ENCODE measurements at places on chromosomes 5 and 9.

DNA sequence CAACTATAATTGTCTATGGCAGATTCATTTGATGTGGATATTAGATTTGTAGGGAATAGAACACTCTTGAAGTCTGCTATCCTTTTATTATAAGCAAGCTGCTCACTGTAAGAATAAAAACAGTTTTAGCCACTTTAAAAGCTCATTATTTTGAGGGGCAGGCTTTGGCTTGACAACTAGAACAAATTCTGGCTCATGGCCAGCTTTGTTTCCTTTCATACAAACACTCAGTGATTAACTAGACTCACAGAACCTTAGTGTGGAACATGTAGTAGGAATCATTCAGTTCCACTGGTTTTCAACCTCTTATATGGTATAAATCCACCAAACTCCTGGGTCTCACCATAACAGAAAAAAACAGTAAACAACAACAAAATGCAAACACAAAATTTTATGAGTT, 27.4 kb upstream of the CEP120 start:
- DNase-seq, result no peak

GRCh38 chr9:89036891-89037290, 45.6 kb downstream of the S1PR3 start:
- DNase-seq, result no peak

DNA sequence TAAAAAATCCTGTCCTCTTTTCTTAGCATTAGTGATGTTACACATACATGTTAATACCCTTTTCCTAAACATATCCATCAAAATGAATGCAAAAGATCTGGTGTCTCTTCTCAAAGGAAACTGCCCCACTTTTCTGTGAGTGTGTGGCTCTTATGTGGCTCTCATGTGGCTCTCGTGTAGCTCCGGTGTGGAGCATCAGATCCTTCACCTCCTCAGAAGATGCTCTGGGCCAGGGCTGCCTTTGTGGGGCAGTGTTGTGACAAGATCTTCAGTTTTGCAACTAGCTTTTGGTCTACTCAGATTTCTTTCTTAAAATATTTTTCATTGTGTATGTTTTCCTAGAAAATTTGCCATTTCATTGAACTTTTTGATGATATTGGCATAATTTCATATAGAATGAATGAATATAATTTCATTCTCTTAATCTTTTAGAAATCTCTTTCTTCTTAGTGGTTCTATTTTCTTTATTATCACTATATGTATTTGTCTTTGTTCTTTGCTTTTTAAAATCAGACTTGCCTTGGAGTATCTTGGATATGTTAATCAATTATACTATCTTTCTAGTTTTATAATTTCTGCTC, 19.4 kb downstream of the GARNL3 start:
- no peak for DNase-seq

- no peak for DNase-seq
These were observed 9.2 kb upstream of the HABP4 start for GRCh38 chr9:96440671-96441199.

DNA sequence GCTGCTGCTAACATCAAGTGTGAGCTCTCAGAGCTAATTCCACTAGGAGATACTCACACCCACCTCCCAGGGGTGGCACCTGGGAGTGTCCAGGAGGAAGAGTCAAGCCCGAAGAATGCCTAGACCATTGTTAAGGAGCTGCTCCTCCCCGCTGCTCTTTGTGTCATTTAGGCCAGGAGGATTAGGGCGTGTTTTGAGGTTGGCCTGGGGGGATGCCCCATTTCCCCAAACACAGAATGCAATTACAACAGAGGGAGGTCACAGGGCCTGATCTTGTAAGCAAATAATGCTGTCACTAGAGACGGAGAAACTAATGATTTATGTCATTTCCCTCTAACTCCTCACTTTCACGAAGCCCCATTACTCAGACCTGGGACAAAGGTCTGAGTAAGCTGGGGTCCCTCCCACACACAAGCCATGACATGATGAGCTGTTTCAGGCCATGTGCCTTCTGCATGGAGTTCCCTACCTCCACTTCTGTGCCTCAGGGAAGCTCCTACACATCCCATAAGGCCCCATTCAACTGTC, 312.5 kb downstream of the ACTL7B start:
- no peak for DNase-seq

DNA sequence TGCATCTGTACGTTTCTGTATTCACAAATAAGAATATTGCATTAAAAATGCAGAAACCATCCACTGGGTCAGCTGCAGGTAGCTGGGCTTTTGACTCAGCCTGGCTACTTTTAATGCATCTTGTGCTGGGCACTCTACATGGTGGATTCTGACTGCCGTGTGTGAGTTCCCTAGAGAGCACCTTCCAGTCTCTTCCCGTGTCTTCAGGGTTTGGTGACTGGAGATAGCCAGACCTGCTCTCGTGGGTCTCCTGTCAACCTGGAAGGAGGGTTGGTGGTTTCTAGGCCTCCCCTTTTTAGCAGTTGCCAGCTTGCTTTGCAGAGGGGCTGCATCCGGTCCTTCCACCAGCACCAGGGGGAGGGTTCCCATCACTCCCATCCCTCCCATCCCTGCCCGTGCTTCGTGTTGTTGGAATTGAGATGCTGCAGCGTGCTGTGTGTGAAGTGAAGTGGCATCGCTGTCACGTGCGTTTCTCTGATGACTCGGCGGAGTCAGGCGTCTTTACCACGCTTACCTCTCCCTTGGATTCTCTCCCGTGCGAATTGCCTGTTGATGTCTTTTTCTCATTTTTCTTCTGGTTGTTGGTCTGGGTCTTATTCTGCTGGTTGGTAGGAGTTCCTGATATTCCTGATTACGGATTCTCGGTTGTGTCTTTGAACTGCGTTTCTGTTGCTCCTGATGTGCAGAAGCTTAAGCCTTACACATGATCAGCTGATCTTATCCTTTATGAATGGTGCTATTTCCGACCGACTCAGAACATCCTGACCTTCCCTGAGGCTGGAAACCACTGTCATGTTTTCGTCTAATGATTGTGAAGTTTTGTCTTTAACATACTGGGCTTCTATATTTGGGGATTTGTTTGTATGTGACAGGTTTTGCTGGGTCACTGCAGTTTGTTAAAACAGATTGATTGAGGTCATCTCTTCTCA, 16.9 kb downstream of the FBXW5 start:
- DNase-seq, result no peak

GRCh38 chr9:98795970-98796363, 388 bp downstream of the ANKS6 start:
- DNase-seq, result no peak

DNA sequence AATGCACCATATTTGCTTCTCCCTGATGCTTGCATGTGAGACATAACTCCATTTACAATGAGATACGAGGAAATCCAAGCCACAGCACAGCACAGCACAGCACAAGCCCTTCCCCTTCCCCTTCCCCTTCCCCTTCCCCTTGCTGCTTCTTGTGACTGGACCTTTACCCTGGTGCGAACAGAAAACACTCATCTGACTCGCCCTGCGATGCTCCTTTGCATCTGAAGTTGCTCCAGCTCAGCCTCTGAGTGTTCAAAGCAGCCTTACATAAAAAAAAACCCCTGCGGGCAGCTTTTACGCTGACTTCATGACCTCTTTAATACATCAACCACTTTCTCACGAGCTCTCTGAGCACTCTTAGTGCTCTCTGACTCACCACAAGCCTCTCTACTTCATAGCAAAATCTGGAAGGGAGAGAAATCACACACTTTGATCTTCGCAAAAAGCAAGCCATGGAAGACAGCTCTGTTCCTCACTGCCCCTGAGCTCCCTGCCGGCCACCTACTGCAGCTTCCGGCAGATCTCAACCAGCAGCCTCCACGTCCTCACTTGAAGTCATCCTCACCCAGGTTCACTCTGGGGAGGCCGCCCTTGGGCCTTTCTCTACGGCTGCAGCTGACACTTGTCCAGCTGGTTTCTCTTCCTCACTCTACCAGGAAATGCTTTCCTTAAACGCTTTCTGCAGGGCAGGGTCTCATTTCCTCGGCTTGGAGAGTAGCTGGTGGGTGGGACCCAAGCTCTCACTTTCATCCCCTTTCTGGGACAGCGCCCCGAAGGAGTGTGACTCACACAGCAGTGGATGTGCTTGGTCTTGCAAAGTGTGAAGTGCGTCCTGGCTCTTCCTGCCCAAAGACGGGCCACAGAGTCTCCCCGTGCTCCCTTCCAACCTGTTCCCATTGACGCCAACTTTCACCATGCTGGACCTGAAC, 5.3 kb downstream of the SLC34A1 start:
- DNase-seq, result no peak

- DNase-seq, result no peak
These were observed 430.8 kb upstream of the TNC start for GRCh38 chr9:115548609-115549260.

DNA sequence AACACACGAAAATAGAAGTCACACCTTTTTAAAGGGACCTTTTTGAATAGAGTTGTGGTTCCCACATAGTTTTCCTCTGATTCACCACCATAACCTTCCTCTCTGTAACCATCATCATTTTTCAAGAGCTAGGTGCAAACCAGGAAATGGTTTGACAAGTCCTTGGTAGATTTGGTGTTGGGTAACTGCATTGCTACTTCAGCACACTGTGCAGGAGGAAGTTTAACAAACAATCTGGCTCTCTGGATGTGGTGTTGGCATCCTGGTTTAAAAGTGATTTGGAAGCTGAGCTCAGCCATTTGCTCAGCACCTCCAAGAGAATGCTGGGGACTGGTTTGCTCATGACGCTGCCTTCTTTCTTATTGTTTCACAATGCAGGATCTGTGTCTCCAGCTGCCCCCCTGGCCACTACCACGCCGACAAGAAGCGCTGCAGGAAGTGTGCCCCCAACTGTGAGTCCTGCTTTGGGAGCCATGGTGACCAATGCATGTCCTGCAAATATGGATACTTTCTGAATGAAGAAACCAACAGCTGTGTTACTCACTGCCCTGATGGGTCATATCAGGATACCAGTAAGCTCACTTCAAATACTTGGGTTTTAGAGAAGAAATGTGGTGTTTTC, 213.1 kb downstream of the RFK start:
- no peak for DNase-seq

DNA sequence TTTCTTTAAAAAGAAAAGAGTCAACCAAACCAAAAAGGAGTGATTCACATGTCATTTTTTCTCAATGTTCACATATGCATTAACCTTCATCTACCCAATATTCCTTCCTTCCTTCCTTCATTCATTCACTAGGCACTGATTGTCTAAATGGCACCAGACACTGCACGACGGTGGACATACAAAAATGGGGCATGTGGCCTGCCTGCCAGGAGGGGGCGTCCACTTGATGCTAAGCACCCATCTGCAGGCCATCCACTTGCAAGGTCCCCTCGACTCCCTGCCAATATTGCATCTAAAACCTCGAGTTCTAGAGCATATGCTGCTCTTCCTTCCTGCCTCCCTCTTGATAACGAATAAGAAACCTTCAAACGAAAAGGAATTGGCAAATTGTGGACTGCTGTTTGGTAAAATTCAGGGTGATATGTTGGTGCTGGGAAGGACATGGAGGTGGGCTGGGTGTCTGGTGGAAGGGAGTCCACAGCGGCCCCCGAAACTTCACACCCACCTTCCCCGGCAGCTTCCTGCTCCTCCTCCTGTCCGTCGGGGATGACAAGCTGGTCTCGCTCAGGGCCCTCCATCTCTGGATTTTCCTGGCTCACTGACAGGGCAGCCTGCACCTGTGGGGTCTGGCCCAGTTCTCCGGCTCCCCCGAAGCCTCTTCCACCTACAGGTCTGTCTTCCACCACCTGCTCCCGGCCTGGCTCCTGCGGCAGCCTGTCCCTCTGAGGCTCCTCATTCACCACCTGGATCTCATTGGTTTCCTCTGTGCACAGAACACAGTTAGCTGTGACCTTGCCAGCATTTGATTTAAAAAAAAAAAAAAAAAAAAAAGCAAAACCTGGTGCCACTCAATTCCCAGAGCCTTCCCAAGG, 64.3 kb downstream of the GOLM1 start:
- DNase-seq, result no peak

DNA sequence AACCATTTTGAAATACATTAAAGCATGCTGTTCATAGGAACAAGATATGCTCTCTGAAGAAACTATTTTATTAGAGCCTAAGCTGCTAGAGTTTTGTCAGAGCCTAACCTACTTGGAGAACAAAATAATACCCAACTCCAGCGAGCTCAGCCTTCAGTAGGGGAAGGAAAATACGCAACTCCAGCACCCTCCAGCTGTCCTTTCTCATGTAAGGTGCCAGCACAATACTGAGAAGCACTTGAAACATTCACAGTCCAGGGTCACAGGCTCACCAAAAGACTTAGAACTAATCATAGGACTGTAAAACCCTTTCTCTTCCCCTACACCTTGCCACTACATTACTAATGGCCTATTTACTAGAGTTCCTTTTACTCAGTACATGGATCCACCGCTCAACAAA, 18.9 kb downstream of the DPYSL3 start:
- no peak for DNase-seq

DNA sequence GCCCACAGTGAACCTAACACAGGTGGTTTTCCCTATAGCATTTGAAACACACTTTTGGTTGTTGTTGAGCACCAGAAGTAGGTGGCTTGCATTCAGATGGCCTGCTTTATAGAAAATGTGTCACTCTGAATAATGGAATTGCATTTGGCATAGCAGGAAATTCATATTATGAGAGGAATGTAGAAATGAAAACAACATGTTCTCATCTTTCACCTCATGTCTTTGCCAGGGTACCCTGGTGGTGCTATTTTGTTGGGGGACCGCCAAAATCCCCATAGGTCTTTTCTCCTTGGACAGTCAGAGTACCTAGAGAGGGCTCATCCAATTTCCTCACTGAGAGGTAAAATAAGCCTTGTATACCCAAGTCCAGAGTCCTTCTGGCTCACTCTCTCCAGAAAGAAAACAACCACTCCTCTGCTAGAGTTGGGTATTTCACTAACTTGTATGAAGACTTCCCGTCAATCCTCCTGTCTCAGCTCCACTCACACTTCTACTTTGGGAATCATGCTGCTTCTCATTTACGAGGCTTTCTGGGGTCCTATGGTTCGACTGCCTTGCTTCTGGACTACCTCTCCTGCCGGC, 67.4 kb downstream of the MRPS27 start:
- no peak for DNase-seq

- DNase-seq, result no peak
These were observed 277.5 kb upstream of the MVB12B start for GRCh38 chr9:126049088-126049487.

GRCh38 chr5:42798284-42799240, 13.1 kb downstream of the SELENOP start:
- no peak for DNase-seq

DNA sequence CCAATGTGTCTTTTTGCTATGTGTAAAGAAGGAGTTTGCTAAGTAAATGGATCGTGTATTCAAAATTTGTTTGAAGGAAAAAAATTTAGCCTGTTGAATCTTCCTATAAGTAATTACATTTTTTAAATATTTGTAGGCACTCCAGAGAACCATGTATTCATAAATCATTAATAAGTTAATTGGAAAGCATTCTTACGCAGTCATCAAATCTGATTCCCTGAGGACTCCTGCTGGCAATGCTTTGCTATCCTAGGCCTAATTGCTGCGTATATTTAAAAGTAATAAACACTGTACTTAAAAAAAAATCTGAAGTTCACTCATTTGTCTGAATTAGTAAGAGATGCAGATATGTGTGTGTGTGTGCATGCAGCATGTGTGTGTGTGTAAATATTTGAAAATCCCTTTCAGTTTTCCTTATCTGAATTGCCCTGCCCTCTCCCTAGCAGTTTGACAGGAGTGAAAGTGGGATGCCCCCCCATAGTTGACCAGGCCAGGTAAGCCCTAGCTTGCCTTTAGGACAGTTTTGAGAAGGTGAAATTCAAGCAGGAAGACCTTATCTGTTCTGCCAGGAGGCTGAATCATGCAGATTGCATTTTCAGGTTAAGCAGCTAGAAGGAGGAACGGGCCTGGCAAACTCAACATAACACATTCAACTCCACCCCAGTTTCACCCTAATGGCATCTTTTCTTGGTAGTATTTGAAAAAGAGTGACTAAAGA, 81.2 kb upstream of the DNAH5 start:
- no peak for DNase-seq

GRCh38 chr9:37372839-37373238, 49.7 kb upstream of the GRHPR start:
- no peak for DNase-seq
